ENCODE measurements at places on chromosomes 3 and 15.

GRCh38 chr15:62482785-62483429 is 317.8 kb upstream of the C2CD4B start:
- peak; percentile 75 for DNase-seq

DNA sequence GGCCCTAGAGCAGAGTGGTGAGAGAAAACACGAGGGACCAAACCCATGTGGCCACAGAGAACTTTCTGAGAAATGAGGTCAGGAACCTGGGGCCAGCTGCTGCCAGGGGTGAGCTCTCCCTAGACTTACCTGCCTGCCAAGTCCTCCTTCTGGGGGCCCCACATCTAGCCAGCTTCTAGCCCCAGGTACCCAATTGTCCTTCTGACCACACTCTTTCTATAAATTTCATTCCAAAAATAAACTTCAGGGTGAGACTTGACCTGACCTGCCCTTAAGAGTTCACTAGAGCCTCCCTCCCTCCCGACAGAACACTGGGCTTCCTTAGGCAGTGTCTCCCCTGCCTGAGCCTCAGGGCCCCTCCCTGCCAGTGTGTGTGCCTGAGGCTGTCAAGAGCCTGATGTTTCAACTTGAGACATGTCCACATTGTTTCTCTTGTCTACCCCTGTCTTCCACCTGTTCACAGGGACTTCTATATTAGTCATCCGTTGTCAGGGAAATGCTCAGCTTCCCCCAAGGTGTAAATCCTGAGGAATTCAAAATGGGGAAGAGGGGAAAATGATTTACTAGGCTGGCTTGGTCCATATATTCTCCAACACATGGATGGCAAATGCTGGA is 312.8 kb upstream of the TLE3 start:
- DNase-seq: no peak

GRCh38 chr3:172591876-172592771 is 68.9 kb upstream of the TNFSF10 start:
- DNase-seq: no peak

GRCh38 chr3:17456046-17456445 is 286.4 kb downstream of the TBC1D5 start:
- no peak for DNase-seq

- DNase-seq: peak; percentile 78
Observed at GRCh38 chr3:123194552-123194951, 7.2 kb upstream of the SEC22A start.

DNA sequence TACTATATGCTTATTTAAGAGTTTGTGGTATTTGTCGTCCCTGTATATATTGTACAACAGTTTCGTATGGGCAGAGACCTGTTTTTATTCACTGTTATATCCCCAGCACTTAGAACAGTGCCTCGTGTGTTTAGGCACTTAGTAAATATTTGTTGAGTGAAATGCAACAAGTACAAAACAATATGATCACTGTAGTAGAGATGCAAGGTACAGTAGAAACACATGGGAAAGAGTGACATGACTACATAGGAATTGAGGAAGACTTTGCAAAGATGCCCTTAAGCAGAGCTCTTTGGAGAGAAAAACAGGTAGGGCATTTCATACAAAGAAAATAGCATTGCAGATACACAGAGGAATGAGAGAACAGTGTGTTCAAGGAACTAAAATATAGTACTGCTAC is 18.3 kb downstream of the RASA2 start:
- no peak for DNase-seq

- DNase-seq: peak; percentile 17
Observed at GRCh38 chr3:50317300-50317699, 5.2 kb downstream of the HYAL2 start.

DNA sequence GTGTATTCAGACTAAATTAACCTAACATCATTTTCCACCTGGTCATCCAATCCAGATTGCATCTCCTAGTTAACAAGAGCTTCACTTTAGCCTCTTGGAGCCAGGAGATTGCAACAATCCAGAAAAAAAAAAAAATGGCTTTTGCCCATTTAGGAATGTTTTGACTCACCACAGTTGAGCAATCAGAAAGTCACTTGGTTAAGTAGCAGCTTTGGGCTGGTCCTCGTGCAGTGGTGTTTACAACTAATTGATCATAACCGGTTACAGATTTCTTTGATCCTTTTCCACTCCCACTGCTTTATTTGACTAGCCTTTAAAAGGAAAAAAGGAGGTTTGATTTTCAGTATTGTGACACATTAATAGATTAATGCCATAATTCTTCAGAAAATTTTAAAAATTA is 688.8 kb upstream of the CCDC54 start:
- DNase-seq: peak; percentile 8

DNA sequence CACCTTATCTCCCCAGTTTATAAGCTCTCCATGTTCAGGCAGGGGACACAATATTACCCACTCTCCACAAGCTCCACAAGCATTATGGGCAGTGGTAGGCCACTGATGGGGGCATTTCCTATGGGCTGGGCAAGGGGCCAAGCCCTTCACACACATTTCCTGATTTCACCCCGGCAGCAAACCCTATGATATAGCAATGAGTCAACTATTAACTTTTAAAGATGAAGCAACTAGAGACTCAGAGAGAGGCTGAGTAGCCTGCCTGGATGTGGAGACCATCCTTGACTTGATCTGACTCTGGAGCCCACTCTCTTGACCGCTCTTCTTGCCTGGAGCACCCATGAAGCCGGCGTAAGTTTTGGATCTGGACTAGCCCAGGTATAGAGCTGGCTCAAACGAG is 27.4 kb downstream of the FOXL2NB start:
- DNase-seq: no peak

DNA sequence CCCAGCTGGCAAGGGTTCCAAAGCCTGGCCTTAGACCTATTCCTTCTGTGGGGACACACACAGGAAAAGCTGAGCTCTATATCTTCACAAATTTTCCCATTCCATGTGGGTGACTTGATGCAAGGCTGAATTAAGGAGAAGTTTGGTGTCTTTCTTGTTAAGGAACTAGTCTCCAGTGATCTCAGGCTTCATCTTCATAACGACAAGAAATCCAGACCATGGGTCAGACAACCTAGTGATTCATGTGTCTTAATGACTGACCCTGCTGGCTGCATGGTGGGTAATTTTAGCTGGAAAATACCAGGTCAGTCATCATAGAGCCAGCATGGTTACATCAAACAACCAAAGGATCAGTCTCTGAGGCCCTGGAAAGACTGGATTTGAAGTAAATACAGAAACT is 112.7 kb upstream of the SLC4A7 start:
- DNase-seq: no peak

GRCh38 chr3:124322966-124323365 is 331.0 kb upstream of the ROPN1 start:
- DNase-seq: no peak

DNA sequence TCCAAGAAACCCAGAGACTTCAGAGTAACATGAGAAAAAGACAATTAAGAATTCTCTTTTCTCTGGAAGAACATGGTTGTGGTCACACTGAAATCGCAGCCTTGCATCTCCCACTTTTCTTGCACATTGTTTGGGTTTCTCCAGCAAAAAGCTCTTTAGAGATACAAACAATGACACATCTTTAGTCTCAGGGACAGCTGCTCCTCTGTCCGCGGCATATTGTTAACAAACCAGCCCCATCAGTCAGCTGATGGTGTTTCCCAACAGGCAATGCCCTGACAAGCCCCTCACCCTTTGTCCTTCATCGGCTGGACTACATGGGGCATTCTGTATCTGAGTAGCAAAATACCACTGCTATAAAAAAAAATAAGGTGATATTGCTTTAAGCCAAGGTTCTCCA is 53.4 kb downstream of the UMPS start:
- no peak for DNase-seq

DNA sequence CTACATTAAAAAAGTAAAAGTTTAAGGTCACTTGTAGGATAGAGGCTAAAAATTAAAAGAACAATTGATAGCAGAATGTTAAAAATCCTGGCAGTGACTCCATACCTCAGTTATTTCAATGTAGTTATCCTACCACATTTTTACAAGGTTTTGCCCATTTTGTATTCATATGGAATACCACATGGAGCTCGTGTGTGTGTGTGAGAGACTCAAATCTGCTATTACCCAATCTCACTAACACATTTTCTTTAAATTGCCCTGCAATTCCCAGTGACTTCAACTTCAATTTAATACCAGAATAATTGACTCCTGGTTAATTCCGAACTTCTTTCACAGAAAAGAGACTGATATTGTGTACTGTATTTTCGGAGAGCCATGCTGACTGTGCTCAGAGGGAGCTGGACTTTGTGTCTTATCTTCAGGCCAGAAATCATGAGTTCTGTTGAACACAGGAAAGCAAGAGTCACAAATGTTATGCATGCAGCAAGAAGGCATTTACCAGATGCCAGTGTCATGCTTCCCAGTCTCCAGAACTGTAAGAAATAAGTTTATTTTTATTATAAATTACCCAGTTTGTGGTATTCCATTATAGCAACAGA is 529.0 kb upstream of the NECTIN3 start:
- no peak for DNase-seq

- DNase-seq: no peak
Observed at GRCh38 chr15:48289628-48290027, 41.6 kb upstream of the DUT start.

GRCh38 chr3:99236576-99236975 is 335.1 kb upstream of the DCBLD2 start:
- no peak for DNase-seq

DNA sequence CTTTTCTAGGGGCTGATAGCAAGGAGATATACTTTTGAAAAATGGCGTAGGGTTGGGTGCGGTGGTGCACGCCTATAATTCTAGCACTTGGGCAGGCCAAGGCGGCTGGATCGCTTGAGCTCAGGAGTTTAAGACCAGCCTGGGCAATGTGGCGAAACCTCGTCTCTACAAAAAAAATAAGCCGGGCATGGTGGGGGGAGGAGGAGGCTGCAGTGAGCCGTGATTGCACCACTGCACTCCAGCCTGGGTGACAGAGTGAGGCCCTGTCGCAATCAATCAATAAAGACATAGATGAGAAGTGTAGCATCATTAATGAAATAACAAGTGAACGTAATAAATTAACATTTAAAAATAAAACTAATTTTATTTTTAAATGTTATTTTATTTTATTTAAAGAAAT is 134.6 kb downstream of the SLCO3A1 start:
- no peak for DNase-seq

DNA sequence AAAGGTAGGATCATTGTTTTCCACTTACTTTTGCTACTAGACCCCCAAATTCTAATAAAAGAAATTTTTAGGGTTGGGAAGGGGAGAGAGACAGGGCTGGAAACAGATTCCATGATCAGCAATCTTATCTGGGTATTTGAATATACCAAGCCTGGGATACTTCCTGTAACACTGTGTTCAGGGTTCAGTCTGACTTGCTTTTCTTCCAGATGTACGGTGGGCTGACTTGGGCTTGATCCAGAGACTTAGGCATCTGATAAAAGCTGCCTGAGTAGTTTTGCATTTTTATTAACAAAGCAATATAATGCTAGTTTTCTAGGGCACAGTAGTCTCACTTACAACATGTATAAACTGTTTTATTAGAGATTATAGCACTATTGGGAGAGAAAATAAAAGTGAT is 49.2 kb downstream of the KCNMB2 start:
- no peak for DNase-seq

DNA sequence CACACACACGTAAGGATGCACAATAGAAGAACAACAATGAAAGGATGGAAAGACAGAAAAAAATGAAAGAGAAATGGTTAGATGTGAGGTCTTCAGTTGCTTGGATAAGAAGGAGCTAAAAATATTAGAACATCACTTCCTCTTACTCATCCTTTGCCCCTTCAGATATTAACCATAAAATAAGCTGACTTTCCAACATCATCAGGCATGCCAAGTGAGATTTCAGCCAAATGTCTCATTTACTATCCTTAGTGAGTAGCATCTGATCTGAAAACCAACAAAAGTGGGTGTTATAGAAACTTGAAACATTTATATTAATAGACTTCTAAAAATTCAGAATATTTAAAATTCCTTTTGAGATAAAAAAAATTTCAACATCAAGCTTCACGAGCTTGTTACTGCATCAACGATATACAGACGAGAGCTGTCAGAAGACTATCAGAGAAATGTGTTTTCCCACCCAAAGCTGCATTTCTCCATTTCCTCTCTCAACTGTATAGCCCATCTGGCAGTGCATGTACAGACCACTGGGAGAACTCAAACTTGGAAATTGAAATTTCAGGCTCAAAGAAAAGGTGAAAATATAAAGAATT is 25.4 kb upstream of the LSAMP start:
- no peak for DNase-seq

GRCh38 chr3:45583021-45583851 is 11.3 kb upstream of the LIMD1 start:
- DNase-seq: no peak

- peak; percentile 65 for DNase-seq
Observed at GRCh38 chr3:124372775-124373174, 357.5 kb upstream of the UMPS start.

DNA sequence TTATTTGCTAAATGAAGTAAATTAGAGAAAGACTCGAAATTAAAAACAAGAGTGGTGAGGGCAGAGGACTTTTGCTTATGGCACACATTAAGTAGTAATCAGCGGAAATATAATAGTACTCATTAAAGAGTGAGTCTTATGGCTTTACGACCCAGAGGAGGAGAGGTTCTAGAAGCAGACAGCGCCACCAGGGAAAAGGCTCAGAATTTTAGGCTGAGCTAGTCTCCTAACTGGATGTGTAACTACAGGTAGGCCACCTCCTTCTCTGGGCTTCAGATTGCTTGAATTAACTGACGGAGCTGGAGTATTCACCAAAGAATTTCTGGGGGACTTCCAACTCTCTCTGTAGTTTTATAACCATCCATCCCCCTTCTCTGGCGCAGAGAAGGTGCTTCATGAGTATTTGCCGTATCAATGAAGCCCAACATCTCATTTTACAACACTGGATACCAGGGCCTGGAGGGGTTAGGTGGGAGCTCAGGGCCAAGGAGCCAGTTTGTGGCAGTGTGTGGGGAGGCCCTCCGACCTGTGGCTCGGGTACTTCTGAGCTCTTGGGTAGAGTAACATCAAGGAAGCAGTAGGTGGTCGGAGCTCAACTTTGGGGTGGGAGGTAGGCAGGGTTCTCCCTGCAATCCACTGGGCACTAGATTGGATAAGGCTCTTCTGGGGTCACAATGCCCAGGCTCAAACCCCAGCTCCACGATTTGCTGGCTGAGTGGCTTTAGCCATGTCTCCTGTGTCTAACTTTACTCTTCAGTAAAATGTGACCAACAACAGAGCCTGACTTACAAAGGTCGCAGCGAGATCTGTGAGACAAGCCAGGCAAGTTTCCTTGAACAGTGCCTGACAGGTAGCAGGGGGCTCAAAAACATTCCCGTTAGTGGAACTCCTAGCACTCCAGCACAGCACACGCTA is 1.1 kb downstream of the CHCHD4 start:
- DNase-seq: no peak

DNA sequence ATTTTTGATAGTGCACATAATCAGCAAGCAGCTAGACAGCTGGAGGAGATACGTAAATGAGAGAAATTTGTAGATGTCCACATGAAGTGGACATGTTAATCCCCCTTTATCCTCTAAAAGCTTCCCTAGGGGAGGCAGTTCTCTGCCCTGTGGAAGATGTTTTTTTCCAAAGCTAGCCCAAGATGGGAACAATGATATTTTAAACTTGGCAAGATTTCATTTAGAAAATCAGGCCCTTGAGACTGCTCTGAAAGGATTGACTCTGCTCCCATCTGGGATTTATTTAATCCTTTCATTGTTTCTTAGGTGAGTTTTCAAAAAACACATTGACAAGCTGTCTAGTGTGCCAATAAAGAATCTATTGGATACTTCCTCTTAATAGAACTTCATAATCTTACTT is 92.0 kb downstream of the SYNPR start:
- DNase-seq: no peak

All from iPS-NIHi11 (cell line).